CD8-positive, alpha-beta T cell (primary cell): ENCODE measurements at places on chromosomes 2 and 18. TPM values are rescaled to one million over a fixed set of nuclear protein-coding genes. Genes with fewer than 3 reads are reported as not detected.

DNA sequence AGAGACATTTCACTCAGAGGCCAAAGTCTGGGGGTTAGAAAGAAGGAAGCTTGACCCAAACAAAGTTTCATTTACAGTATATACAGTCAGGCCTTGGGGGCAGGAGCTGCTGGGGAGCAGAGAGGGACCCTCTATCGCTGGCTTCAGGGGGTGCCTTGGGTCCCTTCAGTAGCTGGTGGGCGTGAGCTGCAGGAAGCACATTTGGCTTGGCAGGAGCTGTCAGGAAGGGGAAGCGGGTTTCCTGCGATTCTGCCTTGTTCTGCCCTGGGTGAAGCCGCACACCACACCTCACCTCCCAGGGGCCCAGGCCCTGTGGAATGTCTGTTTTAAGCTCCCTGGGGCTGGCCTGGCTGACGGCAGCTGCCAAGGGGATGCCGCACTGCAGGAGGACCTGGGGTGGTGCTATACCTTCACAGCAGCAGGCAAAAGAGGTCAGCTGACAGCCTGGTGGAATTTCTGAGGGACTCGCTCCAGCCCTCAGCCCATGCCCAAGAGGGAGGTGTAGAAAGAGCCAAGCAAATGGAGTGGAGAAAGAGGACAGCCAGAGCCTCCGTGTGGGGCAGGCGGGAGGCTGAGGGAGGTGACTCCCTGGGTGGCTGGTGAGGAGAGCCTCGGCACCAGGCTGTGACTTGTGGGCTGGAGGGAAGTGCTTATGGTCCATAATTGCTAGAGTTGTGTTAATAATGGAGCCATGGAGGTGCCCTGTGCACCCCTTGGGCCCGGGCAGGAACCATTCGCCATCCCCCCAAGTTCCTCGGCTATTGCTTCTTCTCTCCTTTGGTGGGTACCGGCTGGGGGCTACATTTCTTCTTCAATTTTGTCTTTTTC, 43.9 kb downstream of the PSD4 start:
- DNase-seq, result no peak

- DNase-seq, result no peak
These were observed 117.1 kb downstream of the FSHR start for GRCh38 chr2:49037197-49037596.

- DNase-seq, result no peak
These were observed 8.2 kb downstream of the IL1A start for GRCh38 chr2:112776113-112776512.

GRCh38 chr2:37026050-37026449, 58.1 kb downstream of the HEATR5B start:
- DNase-seq, result no peak

DNA sequence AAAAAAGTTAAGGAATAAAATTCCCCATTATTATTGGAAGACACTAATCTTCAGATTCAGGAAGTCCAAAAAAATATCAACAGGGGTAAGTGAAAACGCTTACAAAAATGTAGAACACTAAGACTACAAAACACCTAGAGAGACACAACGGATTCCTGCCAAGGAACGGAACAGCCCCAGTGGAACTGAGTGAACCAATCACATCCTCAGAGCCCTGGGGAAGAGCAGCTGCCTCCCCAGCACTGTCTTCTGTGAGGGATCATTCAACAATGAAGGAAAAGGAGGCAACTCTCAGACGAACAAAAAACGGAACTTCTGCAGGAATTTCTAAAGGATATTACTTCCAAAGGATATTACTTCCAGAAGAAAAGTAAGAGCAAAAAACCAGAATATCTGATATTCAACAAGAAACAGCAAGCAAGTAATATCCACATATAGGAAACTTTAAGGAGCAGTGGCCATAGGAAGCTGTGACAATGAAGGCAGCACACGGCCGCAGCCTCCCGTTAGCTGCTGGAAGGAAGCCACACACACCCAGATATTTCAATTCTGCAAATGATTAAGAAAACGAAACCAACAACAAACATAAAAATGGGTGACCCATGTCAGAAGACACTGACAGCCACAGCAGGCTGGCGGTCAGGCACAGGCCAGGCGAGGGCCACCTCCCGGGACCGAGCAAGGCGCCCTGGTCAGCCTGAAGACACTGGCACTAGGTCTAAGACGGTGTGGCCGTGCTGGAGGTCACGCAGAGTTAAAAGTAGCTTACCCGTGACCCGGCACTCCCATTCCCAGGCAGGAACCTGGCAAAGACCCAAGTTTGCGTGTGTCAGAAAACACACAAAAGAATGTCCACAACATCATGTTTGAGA, 81.8 kb downstream of the HDAC4 start:
- DNase-seq, result no peak

DNA sequence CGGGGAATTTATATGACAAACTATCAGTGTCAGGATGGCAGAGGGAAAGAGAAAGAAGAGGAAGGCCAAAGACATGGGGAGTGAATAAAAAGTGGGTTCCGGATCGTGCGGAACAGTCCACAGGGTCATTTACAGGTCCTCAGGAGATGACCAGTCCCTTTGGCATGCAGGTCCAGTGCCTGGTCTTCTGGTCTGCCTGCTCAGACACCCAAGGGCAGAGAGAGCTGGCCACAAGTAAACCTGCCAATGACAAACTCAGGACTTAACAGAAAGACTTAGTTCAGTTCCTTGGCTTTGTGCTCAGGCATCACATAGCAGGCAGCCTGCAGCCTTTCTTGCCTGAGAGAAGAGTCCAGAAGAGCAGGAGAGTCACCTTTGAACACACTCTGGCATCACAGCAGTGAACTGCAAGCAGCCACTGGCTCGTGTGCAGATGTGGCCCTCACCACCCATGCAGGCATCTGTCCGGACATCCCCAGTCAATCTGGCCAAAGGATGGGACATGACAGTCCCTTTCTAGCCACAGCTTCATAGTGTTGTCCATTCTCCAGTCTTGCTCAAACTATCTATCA, 14.0 kb downstream of the TMEM127 start:
- no peak for DNase-seq

DNA sequence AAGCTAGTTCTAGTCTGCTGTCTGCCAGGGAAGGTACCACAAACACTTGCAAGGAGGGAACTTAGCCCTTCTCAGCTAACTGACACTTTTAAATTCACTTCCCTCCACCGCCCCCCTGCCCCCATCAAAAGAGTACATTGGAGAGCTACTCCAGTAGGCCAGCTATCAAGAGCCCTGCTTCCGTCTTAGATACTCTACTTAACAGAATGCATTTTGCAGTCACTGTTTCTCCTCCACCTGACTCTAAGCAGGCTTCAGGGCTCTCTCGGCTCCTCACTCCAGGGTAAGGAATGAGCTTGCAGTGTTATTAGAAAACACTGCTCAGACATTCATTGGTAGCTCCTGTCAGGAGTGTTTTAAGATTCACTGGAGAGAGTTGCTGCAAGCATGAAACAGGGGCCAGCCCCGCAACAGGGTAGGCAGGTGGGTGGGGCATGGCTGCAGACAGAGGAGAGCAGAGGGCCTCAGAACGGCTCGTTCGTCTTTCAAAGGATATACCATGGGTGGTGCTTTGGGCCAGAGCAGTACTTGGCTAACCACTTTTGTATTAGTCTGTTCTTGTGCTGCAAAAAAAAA, 35.3 kb upstream of the PDCL3 start:
- no peak for DNase-seq

Gene KLHL30
- total RNA-seq, result not detected
